ENCODE measurements at places on chromosomes 5 and 9. TPM values are rescaled to one million over a fixed set of nuclear protein-coding genes. Genes with fewer than 3 reads are reported as not detected.
A peak's percentile ranks its signal among the peaks of the same experiment; 100 is the strongest.

DNA sequence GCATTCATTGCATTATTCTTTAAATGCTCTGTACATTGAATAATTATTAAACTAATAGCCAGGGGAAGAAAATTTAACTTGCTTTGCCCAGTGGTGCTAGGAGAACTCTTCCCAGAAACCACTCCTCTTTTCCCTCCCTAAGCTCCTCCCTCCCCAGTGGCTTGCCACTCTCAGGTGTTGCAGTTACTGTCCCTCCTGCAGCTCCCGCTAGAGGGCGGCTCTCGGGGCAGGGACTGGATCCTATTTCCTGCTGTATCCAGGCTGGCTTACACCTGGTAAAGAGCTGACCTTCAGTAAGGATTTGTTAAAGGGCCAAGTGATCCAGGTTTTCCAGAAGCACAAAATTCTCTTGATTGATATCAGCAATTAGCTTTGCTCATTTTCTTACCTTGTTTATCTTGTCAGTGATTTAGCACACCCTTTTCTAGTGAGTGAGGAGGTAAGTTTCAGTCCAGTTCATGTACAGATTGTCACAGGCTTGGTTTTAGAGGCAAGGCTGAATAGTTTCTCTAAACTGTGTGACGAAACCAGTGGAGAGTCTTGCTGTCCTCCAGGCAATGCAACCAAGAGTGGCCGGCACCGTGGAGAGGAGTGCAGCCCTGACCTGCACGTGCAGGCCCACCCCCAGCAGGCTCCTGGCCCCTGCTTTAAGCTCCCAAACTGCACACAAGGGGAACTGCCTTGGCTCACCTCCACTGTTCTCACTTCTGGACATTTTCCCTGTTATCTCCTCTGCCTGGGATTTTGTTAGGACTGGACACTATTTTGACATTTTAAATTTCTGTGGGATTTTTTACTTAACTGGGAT, 423.8 kb downstream of the SPOCK1 start:
- H3K36me3 ChIP-seq = no peaks in the 10 kb centered on the region
- H3K4me3 ChIP-seq = no peak overlapping the region
- peak; percentile 75 for DNase-seq
- H3K27ac ChIP-seq = no peak overlapping the region
- peaks cover 7% of the 10 kb centered on the region for H3K27me3 ChIP-seq

- H3K27me3 ChIP-seq = no peaks in the 10 kb centered on the region
- no peak overlapping the region for H3K27ac ChIP-seq
- peaks cover 21% of the 10 kb centered on the region for H3K4me1 ChIP-seq
- H3K4me3 ChIP-seq = no peak overlapping the region
- H3K36me3 ChIP-seq = no peaks in the 10 kb centered on the region
Observed at GRCh38 chr9:127358023-127358535, 38.9 kb upstream of the SLC2A8 start.

DNA sequence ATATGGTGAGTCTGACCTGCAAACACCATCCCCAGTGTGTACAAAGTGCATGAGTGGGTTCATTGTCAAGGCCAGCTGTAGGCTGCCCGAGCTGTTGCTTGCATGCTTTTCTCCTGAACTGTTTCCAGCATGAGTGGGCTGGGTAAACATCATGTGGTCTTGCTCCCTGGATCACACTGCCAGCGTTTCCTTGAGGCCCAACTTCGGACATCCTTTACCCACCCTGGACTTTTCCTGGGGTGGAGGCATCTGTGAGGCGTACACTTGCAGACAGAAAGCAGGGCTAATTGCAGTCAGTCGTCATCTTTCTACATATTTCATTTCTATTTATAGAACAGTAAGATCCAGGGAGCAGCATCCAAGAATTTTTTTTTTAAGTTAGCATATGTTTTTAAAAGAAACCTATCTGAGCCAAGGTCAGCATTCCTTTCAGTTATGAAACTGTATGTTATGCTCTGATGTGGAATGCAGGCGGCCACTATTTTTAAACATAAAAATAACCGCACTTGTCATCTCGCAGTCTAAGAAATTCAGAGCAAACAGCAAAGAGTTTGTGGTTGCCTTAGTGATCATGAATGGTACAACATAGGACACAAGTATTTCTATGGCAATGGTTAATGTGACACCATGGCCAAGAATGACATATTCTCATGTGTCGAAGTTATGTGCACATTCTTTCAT, 106.5 kb upstream of the DMRT1 start:
- DNase-seq = no peak
- H3K4me1 ChIP-seq = no peaks in the 10 kb centered on the region
- no peak overlapping the region for H3K4me3 ChIP-seq
- H3K36me3 ChIP-seq = peaks cover 6% of the 10 kb centered on the region
- no peak overlapping the region for H3K27ac ChIP-seq

DNA sequence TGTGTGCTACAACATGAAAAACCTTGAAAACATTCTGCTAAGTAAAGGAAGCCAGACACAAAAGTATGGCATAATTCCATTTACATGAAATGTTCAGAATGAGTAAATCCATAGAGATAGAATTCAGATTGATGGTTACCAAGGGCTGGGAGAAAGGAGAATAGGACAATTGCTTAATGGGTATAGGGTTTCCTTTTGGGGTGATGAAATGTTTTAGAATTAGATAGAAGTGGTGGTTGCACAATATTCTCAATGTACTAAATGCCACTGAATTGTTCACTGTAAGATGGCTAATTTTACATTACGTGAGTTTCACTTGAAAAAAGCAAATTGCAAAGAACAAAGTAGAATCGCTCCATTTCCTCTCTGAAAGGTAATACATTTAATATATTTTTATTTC, 43.0 kb upstream of the GAS1 start:
- peaks cover 3% of the 10 kb centered on the region for H3K4me1 ChIP-seq
- DNase-seq = no peak
- no peaks in the 10 kb centered on the region for H3K27me3 ChIP-seq
- no peaks in the 10 kb centered on the region for H3K36me3 ChIP-seq
- H3K27ac ChIP-seq = no peak overlapping the region

GRCh38 chr5:59125011-59125961, 542.4 kb downstream of the RAB3C start:
- H3K4me1 ChIP-seq = no peaks in the 10 kb centered on the region
- DNase-seq = peak; percentile 15
- no peaks in the 10 kb centered on the region for H3K36me3 ChIP-seq

- peaks cover 29% of the 10 kb centered on the region for H3K36me3 ChIP-seq
- no peaks in the 10 kb centered on the region for H3K27me3 ChIP-seq
- no peak for DNase-seq
- peak overlapping the region; percentile 44 for H3K27ac ChIP-seq
Observed at GRCh38 chr5:16600397-16600796, 16.4 kb downstream of the RETREG1 start.

DNA sequence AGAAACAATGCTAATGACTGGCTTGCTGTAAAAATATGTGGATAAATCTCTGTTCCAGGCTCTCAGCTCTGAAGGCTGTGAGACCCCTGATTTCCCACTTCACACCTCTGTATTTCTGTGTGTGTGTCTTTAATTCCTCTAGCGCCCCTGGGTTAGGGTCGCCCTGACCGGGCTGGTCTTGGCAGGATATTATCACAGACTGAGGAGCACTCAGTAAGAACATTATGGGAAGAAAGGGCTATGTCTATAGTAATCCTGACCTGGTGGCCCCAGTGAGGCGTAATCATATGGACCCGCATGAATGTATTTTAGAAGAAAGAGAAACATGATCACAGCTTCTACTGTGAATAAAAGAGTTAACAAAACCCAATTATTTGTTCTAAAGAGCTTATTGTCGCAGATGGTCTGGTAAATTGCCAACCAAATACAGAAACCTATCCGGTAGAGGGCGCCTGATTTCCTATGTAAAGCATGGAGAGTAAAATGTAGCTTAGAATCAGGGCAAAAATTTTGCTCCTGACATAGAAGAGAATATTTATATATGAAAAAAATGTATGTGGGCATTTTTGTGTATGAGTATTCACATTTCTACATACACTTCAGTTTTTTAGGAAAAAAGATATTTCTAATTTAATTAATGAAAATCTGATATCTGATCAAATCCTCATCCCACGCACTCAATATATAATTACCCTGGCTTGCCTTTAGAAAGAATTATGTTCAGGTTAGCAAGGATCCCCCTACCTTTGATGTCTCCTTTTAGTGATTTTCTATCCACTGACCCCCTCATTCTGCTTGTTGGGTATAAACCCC, 5.8 kb upstream of the IFNA1 start:
- H3K4me3 ChIP-seq = no peak overlapping the region
- DNase-seq = peak; percentile 27

DNA sequence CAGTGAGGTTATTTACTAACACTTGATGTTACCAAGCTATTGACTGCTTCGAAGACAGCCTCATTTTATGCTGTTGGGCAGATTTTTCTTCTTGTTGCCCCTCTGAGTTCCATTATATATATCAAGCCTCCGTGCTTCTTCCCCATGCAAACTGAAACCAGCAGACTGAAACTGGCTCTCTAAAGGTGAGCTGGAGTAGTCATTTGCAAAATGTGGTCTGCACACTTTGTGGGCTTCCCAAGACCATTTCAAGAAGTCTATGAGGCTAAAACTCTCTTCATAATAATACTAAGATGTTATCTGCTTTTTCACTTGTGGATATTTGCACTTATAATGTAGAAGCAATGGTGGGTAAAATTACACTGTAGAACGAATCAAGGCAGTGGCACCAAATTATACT, 13.9 kb downstream of the SLC36A1 start:
- no peaks in the 10 kb centered on the region for H3K36me3 ChIP-seq
- H3K4me3 ChIP-seq = no peak overlapping the region
- peaks cover 7% of the 10 kb centered on the region for H3K4me1 ChIP-seq
- no peak overlapping the region for H3K27ac ChIP-seq

DNA sequence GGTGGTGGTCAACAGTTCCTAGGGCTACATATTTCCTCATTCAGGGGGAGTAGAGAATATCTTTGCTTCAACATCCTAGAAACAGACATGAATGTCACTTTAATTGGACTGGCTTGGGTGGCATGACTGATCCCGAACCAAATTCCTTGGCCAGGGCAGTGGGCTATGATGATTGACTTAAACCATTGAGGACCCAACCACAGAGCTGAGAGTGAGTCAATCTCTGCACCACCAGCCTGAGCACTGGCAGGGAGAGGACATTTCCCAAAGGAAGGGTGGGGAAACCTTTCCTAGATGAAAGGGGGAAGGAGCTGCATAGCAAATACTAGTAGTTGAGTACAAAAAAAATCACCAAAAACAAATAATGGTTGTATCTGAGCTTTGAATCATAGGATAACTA, 52.8 kb upstream of the ENTREP1 start:
- H3K4me3 ChIP-seq = no peak overlapping the region
- peaks cover 2% of the 10 kb centered on the region for H3K27me3 ChIP-seq
- H3K4me1 ChIP-seq = no peaks in the 10 kb centered on the region
- DNase-seq = no peak

DNA sequence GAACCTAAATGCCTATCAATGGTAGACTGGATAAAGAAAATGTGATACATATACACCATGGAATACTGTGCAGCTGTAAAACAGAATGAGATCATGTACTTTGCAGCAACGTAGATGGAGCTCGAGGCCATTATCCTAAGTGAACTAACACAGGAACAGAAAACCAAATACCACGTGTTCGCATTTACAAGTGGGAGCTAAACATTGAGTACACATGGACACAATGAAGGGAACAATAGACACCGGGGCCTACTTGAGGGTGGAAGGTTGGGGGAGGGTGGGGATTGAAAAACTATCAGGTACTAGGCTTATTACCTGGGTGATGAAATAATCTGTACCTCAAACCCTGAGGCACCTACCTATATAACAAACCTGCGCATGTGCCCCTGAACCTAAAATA, 22.4 kb upstream of the DEPDC1B start:
- peaks cover 6% of the 10 kb centered on the region for H3K4me1 ChIP-seq
- H3K27me3 ChIP-seq = no peaks in the 10 kb centered on the region
- no peak for DNase-seq
- H3K36me3 ChIP-seq = no peaks in the 10 kb centered on the region
- no peak overlapping the region for H3K4me3 ChIP-seq
- H3K27ac ChIP-seq = no peak overlapping the region

- H3K4me1 ChIP-seq = peaks cover 20% of the 10 kb centered on the region
- H3K27ac ChIP-seq = no peak overlapping the region
- peaks cover 2% of the 10 kb centered on the region for H3K27me3 ChIP-seq
- no peak for DNase-seq
- H3K36me3 ChIP-seq = no peaks in the 10 kb centered on the region
- no peak overlapping the region for H3K4me3 ChIP-seq
Observed at GRCh38 chr5:135446615-135447014, 533 bp downstream of the DCANP1 start.

GRCh38 chr5:115414406-115415142, 118.1 kb upstream of the CCDC112 start:
- no peaks in the 10 kb centered on the region for H3K27me3 ChIP-seq
- H3K27ac ChIP-seq = no peak overlapping the region
- no peak overlapping the region for H3K4me3 ChIP-seq
- no peak for DNase-seq

- peaks cover 1% of the 10 kb centered on the region for H3K27me3 ChIP-seq
- DNase-seq = no peak
- H3K4me3 ChIP-seq = no peak overlapping the region
- no peaks in the 10 kb centered on the region for H3K36me3 ChIP-seq
Observed at GRCh38 chr5:123421773-123422172, 1.4 kb downstream of the CEP120 start.

DNA sequence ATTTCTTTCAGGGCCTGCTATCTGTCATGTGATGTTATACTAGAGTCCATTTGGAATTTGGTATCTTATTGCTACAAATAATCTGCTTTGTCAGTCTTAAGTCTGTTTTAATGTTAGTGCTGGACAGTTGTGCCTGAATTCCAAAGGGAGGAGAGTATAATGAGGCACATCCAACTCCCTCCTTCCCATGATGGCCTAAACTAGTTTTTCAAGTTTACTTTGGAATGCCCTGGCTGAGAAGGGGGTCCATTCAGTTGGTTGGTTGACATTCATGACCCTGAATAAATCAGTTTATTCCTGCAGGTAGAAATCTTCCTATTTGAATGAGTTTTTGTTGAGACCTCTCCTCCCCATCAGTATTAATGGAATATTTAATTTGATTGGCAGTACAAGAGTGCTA, 9.4 kb upstream of the LRRTM2 start:
- peaks cover 5% of the 10 kb centered on the region for H3K27me3 ChIP-seq
- peaks cover 25% of the 10 kb centered on the region for H3K4me1 ChIP-seq
- no peak for DNase-seq
- peaks cover 28% of the 10 kb centered on the region for H3K36me3 ChIP-seq

Gene ALAD
- total RNA-seq = 19.3 TPM

Gene CACNA1B
- total RNA-seq = 2.0 TPM

Gene ZNF346
- 26.3 TPM for total RNA-seq

Gene PKD2L2
- not detected for total RNA-seq
